ENCODE measurements at places on chromosomes 5 and 9. TPM values are rescaled to one million over a fixed set of nuclear protein-coding genes. Genes with fewer than 3 reads are reported as not detected.
A peak's percentile ranks its signal among the peaks of the same experiment; 100 is the strongest.

Gene PCDHA9
- total RNA-seq, result 1.4 TPM

Gene IFNA2
- not detected for total RNA-seq

Gene GAPT
- not detected for total RNA-seq

DNA sequence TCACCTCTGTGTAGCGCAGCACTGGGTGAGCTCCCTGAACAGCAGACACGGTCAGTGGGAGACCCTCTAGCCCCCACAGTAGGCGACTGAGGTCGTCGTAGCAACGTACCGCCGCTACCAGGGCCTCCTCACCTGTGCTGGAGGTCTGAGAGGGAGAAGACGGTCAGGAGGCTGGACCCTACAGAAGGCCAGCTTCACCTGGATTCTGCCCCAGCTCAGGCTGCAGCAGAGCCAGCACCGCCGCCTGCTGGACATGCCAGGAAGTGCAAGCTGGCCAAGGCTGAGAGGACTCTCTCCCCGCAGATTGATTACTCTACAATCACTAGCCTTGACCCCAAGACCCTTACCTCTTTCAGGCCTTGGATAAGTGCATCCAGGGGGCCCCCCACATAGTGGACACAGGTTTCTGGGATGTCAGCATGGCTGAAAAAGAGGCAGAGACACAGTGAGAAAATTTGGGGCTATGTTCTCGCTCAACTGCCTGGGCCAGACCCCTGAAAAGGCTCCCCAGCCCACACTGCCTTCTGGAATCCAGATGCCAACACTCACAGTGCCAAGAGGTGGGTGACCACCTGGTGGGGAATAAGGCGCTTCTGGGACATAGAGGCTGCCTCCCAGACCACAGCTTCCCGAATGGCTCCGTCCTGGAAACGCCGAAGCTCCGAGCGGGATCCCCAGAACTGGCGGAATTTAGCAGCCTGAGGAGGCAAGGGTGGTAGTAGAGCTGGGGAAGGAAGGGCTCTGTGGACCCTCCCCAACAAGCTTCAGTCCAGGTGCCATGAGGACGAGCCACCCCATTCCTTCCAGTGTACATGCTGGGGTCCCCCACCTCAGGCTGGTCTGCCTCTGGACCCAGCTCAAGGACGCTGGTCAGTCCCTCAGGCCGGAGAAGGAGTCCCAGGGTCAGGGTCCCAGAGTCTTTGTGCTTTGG lies 6.9 kb downstream of the NOL6 start:
- DNase-seq, result peak; percentile 76

- DNase-seq, result no peak
Measured at GRCh38 chr5:123673107-123673506, 161.1 kb downstream of the CSNK1G3 start.

- no peak for DNase-seq
Measured at GRCh38 chr5:40475561-40475960, 204.2 kb upstream of the PTGER4 start.
